ENCODE measurements at places on chromosomes 6 and 20.

GRCh38 chr6:160238761-160239751 lies 19.6 kb downstream of the SLC22A2 start:
- ATAC-seq: no peak

DNA sequence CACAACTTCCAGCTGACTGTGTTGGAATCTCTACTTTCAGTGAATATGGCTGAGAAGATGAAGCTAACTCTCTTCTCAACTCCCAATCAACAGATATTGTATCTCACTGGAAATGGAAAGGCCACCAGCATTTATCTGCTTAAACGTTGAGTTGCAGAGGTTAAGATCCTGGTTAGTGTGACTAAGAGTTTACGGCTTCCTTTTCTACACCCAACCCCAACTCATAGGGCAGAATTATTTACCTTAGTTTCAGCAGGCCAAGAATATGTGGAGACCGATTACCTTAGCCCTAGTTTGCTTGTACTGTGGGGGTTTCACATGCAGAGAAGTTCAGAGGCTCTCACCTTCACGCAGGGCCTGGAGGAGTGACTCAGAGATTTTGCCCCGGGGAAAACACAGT lies 1026.6 kb downstream of the EYS start:
- ATAC-seq: no peak

DNA sequence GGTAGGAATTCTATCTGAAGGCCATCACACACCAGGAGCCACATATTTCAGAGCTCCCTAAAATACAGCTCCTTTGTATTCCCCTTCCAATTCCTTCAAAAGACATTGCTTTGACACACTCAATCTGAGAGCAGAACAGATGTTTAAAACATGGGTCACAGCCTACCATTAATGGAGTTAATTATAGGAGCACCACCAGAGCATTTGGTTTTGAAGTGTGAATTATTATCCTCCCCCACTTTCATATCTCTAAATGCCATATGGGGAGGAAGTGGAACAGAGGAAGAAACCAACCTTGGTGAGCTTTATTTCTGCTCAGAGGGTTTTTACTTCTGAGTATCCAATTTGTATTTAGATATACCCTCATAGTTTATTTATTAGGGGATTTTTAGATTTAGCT lies 50.7 kb upstream of the TNFRSF21 start:
- no peak for ATAC-seq

DNA sequence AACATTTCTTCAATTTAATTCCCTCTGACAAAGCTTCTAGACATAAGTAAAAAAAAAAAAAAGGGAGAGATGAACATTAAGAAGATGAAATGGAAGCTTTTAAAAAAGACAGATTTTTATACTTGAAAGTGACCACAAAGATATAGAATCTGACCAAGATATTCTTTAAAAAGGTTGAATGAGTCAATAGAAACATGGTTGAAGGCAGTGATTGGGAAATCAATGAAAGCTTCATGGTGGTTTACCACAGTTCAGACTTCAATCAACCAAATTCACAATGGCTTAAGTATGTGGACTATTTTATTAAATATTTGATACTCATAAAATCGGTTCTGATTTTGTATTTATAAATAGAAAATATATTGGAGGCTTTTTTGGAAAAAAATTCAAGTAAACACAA lies 248.4 kb upstream of the HSF2 start:
- ATAC-seq: no peak

GRCh38 chr20:17643531-17644188 lies 38.4 kb downstream of the RRBP1 start:
- ATAC-seq: no peak

- ATAC-seq: no peak
These were observed 35.2 kb upstream of the BLCAP start for GRCh38 chr20:37562695-37563480.

DNA sequence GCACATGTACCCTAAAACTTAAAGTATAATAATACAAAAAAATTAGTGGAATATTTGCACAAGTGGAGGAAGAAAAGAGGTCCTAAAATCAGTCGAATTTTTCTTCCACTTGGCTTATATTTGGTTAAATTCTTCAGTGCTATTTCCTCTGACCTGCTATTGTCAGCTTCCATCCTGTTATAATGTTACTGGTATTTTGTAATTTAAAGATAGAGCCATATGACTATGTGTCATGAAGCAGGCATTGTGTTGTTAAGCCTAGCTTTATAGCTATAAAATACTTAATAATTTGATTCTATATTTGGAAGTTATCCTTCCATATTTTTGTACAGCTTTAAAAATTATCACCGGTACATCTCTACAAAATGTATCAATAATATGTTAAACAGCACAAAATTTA lies 455.9 kb upstream of the MARCKS start:
- ATAC-seq: no peak

GRCh38 chr20:15945289-15945688 lies 628.0 kb downstream of the KIF16B start:
- ATAC-seq: no peak

DNA sequence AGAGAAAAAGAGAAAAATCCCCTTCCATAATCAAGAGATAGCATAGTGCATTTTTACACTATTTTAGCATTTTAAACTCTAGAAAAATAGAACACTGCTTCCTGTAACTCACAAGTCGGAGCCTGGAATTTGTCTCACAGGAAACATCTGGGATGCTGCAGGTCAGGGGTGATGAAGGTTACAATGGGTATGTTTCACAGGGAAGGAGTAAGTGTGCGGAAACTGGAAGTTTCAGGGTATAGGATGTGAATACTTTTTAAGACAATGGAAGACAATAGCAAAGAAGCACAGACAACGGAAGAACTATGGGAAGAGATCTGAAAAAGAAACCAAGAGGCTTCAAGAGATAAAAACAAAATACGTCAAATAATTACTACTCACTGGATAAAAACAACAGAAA lies 361.0 kb upstream of the MARCKS start:
- no peak for ATAC-seq

DNA sequence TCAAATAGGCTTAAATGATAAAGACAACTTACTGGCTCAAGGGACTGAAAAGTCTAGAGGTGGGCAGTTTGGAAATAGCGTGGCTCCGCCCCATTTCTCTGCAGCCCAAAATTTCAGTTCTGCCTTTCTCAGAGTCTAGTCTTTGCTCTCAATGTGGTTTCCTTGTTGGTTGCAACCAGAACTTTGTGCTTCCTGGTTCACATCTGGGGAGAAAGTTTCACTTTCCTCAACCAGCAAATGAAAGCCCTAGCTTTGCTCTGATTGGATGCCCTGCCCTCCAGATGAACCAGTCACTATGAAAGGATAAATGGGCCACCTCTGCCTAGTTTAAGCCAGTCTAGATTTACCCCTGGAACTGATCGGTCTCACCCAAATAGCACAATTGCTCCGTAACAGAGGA lies 14.9 kb downstream of the SYCP2L start:
- peak; percentile 9 for ATAC-seq

- no peak for ATAC-seq
These were observed 261.5 kb downstream of the SLC24A3 start for GRCh38 chr20:19473922-19474286.

GRCh38 chr6:1820165-1820564 lies 210.4 kb downstream of the FOXC1 start:
- no peak for ATAC-seq
